ENCODE measurements at places on chromosomes 11 and 22. TPM values are rescaled to one million over a fixed set of nuclear protein-coding genes. Genes with fewer than 3 reads are reported as not detected.

Gene RFPL1
- not detected for total RNA-seq

Gene OMP
- total RNA-seq = not detected

Gene EMID1
- total RNA-seq = 0.61 TPM

Gene OR4A16
- not detected for total RNA-seq

Gene TBCEL
- total RNA-seq = 6.1 TPM

Gene ARHGAP42
- total RNA-seq = 5.2 TPM

Gene APOL5
- not detected for total RNA-seq

Gene LINC01488
- total RNA-seq = not detected

Gene SLC15A3
- not detected for total RNA-seq

Gene SYCE3
- total RNA-seq = not detected

Gene RIMBP3B
- total RNA-seq = 0.30 TPM

Gene MMP1
- total RNA-seq = 0.74 TPM

Gene OR10G7
- total RNA-seq = not detected

Gene SPDYC
- total RNA-seq = not detected

Gene OR8G1
- total RNA-seq = not detected

Gene FGF19
- 0.12 TPM for total RNA-seq

Gene EFCAB6
- 0.41 TPM for total RNA-seq

Gene P2RX6
- total RNA-seq = 0.79 TPM

Gene TMEM45B
- not detected for total RNA-seq

Gene PNPLA3
- total RNA-seq = 0.97 TPM

Gene DMC1
- total RNA-seq = 2.8 TPM

Gene SGSM1
- 0.79 TPM for total RNA-seq

Gene NAALADL1
- not detected for total RNA-seq

Gene CASP5
- not detected for total RNA-seq

Gene SPTBN2
- total RNA-seq = 15.1 TPM

Gene GRAMD4
- total RNA-seq = 14.1 TPM

Gene NXPE1
- not detected for total RNA-seq

Gene USP2
- 0.77 TPM for total RNA-seq

Gene CHST1
- total RNA-seq = 1.3 TPM

Gene GAB4
- not detected for total RNA-seq

Gene GRK3
- total RNA-seq = 3.4 TPM

Gene ASRGL1
- total RNA-seq = 12.2 TPM

Gene LDHAL6A
- not detected for total RNA-seq

Gene NUMA1
- 64.2 TPM for total RNA-seq

Gene OR56A5
- not detected for total RNA-seq

Gene RSF1
- total RNA-seq = 17.3 TPM

Gene MYH9
- total RNA-seq = 144 TPM

Gene MUC6
- not detected for total RNA-seq

Gene CSNK2A3
- 2.5 TPM for total RNA-seq

Gene FXYD2
- total RNA-seq = 16.3 TPM

Gene XKR3
- not detected for total RNA-seq

Gene SLC22A9
- not detected for total RNA-seq

Gene LRRC4C
- total RNA-seq = not detected

Gene ART1
- not detected for total RNA-seq

Gene OR5L1
- total RNA-seq = not detected

Gene SHANK3
- total RNA-seq = 3.9 TPM

Gene ABCC8
- 8.7 TPM for total RNA-seq

Gene BIRC3
- total RNA-seq = 52.7 TPM

Gene TSKU
- 145 TPM for total RNA-seq

Gene SLC39A13
- 53.8 TPM for total RNA-seq

Gene PVALB
- total RNA-seq = not detected

Gene FAM227A
- total RNA-seq = 1.0 TPM

Gene IFITM1
- total RNA-seq = 0.23 TPM

Gene TAGLN
- total RNA-seq = 103 TPM

Gene POU2F3
- total RNA-seq = not detected

Gene FAT3
- total RNA-seq = 0.67 TPM

Gene NNMT
- total RNA-seq = 337 TPM

Gene SMDT1
- total RNA-seq = 43.4 TPM
